ENCODE measurements at places on chromosomes 7 and 10.

GRCh38 chr7:134908289-134908688 is 78.0 kb upstream of the AGBL3 start:
- no peak for DNase-seq

DNA sequence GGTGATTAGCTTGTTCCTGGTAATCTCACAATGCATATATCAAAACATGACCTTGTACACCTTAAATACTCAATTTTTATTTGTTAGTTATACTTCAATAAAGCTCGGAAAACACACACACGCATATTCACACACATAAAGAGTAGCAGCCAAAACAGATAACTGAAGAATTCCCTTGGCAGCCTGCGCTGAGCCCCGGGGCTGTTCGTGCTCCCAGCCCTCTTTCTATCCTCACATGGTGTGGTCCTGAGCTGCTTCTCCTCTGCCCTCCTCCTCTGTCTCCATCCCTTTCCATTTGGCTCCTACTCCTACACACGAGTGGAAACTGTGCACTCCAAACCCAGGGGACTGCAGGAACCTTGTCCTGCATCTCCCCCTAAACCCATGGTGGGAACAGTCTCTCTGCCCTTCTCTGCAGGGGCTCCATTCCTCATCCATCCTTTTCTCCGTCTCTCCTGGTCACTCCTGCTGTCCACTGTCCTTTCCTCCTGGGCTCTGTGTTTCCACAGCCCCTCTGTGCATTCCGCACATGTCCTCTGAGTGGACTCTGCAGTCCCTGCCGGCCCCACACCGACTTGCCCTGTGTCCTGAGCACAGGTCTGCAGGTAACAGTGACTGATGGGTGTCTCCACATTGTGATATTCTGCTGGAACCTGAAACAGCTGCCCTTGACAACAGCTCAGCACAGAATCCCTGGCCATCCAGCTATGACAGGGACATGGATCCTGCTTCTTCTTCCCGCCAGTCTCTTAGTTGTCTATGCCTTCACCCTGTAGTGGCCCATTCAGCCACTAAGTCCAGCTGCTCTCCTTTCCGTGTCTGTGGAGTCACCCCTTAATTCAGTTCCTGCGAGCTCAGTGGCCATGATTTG is 216.8 kb upstream of the ZNF32 start:
- DNase-seq: no peak

DNA sequence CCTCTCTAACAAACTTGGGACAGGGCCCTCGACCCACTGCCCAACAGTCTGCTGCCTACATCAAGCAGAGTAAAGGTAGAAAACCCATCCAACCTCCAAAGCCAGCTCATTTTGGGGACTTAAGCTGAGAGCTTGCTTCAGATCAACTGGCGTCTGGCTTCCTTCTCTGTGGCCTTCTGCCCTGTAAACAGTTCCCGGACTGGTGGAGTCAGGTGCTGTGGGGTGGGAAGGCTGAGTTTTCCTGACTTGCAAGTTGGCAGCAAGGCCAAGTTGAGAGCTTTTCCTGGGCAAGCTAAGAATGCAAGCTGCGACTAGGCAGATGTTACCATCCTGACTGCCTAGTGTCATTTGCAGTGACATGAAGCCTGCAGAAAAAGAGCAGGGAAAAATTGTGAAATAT is 3.7 kb downstream of the GALNT17 start:
- no peak for DNase-seq

DNA sequence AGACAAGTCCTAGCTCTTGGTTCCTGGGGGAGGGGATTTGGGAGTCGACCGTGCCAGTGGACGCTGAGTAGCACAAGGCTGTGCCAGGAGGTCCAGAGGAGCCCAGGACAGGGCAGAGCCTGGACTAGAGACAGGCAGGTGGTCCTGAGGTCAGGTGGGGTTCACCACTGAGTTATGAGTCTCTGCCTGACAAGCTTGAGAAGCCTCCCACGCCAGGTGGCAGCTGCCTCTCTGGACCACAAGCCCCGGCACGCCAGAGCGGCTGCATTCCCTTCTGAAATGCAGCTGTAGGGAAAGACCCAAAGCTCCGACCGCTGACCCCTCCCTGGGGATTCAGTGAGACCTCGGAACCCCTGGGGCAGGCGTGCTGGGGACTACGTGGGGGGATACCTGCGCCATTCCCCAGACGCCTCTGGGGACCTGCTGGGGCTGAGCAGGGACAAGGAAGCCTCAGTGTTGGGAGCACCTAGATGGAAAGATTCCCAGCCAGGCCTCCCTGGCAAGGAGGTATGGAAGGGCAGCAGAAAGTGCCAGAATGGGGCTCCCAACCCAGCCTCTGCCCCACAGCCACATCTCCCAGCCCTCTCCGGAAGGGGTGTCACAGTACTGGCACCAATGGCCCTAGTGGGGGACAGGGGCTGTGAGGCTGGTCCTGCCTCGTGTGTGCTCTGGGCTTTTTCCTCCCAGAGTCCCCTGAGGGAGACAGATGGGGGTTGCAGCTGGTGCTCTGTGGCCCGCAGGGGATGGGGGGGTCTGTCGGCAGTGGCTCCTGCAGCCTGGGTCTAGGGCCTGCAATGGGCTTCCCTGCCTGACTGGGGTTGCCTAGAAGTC is 29.0 kb downstream of the PDGFA start:
- DNase-seq: no peak

- DNase-seq: no peak
These were observed 37.1 kb downstream of the AP3M1 start for GRCh38 chr10:74113546-74113945.

Data from CD4-positive, alpha-beta T cell treated with Interleukin-4 for 1 hour (primary cell).